ENCODE measurements at places on chromosomes 3 and 15.

DNA sequence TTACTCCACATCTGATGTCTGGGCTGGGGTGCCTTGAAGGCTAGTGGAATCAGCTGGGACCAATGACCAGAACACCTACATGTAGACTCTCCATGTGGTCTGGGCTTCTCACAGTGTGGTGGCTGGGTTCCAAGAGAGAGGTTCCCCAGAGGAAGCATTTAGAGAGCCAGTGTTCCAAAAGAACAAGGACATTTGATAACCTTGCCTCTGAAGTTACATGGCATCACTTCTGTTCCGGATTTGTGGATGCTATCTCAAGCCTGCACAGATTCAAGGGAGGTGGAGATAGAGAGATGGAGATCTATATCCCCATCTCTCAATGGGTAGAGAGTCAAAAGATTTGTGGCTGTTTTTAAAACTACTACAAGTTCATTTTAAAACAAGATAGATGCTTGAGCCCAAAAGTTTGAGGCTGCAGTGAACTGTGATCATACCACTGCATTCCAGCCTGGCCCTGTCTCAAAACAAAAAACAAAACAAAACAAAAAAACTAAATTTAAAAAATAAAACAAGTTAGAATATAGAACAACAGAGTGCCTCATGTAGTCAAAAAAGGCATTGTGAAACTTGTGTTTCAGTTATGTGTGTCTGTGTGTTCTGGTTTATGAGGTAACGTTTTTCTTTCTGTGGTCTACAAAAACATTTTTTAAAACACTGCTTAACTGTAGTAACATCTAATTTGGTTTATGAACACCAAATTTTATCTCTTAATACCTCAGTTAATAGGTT is 44.8 kb downstream of the PDE8A start:
- DNase-seq = no peak

DNA sequence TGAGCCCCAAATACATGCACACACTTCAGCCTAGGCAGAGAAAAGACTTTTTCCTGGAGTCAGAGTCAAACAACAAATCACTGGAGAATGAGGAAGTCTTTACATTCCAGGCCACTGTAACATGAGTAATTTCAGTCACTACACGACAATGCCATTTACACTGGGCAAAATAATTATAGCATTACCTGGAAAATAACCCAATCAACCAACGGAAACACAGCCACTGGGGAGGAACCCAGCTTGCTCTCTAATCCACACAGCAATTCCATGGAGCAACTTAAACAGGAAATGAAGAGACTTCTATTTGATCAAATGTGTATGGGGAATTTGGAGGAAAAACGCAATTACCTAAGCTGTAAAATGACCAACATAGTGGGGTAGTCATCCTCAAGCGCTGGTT is 15.2 kb downstream of the FSTL1 start:
- no peak for DNase-seq

- no peak for DNase-seq
These were observed 37.2 kb downstream of the KLHL18 start for GRCh38 chr3:47319956-47320355.

DNA sequence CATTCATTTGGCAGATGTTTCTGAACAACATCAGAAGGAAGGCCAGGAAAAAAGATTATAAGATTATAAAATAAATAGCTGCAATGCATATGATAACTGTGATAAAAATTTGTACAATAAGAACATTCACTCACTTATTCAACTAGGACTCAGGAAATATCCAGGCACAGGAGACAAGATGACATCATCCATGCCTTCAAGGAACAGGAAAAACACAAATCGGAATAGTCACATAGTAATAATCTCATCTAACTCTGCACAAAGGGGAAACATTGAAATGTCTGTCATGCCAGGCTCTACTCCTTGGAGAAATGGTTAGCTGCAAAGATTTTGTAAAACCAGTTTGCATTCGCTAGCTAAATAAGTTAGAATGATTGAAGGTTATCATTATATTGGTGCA is 233.5 kb upstream of the AGTR1 start:
- DNase-seq = no peak

DNA sequence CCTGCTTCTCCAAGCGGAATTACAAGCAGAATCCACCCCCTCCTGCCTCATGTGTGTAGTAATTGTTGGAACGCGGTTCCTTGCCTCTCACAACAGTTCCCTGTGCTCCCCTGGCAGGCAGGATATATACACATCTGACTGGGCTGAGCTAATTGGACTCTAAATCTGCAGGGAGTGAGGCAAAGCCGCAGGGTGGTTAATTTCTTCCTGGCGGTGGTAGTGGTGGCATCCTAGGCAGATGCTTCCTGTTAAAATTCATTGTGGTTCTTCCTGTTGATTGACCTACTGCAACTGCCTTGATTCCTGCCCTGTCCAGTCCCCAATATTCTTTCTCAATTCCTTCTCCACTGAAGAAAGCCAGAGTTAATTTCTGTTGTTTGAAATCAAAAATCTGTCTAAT is 202.9 kb upstream of the PROK2 start:
- no peak for DNase-seq

- no peak for DNase-seq
These were observed 296.7 kb downstream of the PLCL2 start for GRCh38 chr3:17181413-17181907.

DNA sequence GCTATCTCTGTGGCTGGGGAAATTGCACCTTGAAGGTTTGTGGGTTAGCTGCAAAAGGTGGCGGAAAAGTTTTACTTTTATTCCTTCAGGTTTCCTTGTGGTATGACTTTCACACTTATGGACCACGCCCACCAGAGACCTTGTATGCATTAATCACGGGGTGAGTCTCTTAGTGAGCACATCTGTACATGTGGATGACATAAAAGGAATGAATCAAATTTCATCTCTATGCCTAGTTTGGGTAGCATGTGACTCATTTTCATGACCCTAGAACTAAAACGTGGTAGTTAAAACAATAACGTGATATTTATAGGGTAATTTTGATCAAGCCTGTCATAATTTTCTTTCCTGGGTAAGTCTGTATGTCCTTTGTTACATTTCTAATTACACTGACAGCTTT is 141.7 kb downstream of the PDCD6IP start:
- no peak for DNase-seq

DNA sequence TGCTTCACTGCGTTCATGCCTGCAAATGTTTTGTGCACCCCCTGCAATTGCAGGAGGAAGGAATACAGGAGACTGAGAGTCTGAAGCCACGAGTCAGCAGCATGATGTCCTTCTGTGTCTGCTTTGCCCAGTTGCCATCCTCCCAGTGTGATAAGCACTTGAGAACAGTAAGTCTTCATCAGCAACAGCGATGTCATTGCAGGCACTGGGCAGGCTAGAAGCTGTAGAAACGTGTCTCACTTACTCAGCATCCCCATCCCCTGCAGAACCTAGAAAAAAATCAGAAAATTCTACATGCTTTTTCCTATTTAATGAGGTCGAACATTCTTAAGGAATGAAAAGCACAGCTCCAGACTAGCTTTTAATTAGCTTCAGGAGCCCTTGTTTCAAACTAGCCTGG is 156.5 kb upstream of the LPP start:
- DNase-seq = no peak

- DNase-seq = no peak
These were observed at the start of gene DALRD3 for GRCh38 chr3:49017971-49018706. DALRD3 (minus strand) TSS chr3:49018580; CDS start chr3:49018564, 16 bp downstream.

DNA sequence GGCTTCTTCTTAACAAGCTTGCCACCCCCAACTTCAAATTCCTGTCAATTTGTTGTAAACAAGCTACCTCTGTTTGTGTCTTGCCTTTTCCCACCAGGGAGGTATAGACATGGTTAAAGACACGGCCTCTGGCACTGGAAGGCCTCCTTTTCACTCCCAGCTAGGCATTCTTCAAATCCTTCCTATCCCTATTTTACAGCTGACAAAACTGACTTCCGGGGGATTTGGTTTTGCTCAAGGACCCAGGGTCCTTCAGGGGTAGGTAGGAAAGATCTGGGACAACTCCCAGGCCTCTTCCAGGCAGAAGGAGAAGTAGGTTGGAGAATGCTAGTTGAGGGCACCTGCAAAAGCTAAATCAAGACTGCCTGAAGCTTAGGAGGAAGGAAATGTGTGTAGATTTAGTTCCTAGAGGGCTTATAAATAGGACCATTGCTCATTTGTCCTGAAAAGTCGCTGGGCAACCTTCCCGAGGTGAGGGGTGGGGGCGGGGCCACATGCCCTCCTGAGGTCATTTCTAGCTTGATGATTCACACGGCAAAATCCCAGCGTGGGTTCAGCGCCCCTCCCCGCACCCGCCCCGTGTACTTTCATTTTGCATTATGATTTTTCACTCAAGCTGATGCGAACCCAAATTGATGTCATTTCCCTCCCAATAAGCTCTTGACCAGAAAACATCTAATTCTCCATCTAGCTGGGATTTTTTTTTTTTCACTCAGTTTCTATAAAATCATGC is 365.5 kb downstream of the SHQ1 start:
- peak; percentile 74 for DNase-seq

- no peak for DNase-seq
These were observed 567.2 kb upstream of the NECTIN3 start for GRCh38 chr3:110504401-110504800.

DNA sequence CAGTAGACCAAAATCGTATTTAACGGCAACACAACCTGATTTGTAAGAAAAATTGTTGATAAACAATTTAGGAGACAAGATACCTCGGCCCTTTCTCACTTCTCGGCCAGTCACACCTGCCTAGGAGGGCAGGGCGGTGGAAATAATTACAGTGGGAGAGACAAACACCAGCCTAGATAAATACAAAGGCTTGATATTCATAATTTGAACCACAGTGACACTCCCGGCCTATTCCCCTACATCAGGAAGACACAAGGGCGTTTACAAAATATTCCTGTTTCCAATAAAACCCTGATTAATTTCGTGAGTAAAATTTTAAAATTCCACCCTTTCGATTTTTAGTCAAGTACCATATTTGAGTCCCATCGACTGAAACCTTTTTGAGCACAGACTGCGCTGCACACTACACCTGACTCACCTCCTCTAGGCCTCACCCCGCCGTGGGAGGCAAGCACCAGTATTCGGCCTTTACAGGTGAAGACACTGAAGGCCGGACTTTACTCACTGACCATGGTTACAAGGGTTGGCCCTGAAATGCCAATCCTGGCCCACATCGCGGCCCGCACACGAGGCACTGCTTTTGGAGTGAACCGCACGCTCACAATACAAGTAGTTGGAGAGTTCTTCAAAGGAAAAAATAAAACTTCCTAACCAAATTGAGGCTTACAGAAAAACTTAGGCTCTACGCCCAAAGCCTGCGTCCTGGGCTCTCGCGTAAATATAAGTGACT is 794 bp downstream of the ARPP19 start:
- peak; percentile 24 for DNase-seq

DNA sequence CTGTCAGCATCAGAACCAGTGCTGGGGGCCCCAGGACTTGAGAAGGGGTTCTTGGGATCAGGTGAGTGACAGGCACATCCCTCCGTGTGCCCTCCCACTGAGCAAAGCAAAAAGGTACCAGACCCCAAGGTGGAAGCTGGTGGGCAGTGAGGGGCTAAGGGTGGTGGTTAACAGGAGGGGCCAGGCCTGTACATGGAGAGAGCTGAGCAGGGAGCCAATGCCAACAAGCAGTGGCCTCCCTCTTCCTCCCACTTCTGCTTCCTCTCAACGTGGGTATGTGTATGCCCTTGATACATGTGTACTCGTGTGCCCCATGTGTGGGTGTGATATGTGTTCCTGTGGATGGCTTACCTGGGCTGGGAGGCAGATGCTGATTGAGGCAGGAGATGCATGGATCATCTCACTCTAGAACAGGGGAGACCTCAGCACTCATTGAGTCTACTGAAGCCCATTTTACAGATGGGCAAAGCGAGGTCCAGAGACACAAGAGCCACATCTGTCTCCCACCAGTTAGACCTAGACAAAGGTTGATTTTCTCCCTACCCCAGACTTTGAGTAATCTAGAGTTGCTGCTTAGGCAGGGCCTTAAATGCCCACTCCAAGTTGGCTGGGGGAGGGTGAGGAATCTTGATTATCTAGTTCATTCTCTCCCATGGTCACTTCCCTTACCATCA is 945 bp downstream of the VIPR1 start:
- DNase-seq = no peak

GRCh38 chr15:48638963-48639362 is 6.5 kb downstream of the FBN1 start:
- DNase-seq = no peak

DNA sequence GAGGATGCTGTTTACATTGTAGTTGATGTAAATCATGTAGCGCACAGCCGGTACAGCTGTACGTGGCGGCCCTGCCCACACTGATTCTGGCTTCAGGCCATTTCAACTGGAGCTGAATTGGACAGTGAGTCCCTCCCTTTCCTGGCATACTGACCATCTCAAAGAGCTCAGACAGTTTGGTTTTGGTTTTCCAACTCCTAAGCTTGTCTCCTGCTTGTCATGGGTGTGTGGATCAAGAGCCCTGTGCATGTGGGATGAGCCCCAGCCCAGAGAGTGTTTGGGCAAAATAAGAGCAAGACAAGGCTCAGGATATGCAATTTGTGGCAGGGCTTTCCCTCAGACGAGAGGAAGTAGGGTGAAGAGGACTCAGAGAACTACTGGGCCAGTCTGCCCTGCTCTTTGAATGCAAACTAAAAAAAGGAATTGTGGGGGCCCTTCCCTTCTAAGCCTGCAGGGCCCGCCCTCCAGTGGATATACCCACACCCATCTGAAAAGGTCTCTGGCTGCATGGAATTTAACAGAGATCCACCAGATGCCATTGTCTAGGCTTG is 13.3 kb downstream of the ITGA11 start:
- no peak for DNase-seq

- DNase-seq = no peak
These were observed 895.6 kb downstream of the ROBO1 start for GRCh38 chr3:78872195-78872594.

GRCh38 chr3:126961791-126962461 is 21.0 kb upstream of the PLXNA1 start:
- no peak for DNase-seq

DNA sequence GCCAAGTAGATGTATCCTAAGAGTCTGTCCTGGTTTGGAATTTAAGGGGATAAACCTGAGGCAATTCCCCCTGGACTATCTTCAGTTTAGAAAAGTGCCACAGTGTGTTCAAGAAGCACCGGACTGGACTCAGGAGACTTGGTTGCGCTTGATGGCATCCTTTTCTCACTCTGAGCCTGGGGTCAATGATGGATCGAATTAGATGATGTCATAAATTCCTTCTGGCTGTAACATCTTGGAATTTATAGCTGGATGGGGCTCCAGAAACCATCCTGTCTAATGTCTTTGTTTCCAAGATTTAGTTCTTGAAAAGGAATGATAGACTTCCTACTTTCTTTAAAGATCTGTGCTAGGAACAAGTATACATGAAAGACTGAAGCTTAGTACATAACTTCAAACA is 280.6 kb downstream of the LPP start:
- DNase-seq = no peak
